Left renal cortex interstitium (tissue), 4 donors: ENCODE measurements at places on chromosomes 12 and 14. TPM values are rescaled to one million over a fixed set of nuclear protein-coding genes. Genes with fewer than 3 reads are reported as not detected.

GRCh38 chr12:88242571-88242925, 100.4 kb downstream of the TMTC3 start:
- no peak for DNase-seq

DNA sequence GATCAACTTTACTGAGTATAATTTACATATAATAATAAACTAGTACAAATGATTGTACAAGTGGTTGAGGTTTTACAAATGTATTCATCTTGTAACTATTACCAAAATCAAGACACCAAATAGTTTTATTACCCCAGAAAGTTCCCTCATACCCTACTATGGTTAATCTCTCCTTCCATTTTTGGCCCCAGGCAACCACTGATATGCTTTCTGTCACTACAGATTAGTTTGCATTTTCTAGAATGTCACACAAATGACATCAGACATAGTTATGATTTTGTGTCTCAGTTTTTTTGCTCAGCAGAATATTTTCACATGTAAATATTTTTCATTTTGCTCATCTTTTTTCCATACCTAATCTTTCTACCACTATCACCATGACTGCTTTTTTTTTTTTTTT, 49.1 kb downstream of the TMX1 start:
- no peak for DNase-seq

The CBLN3 gene
- polyA plus RNA-seq = 3.5 TPM

GRCh38 chr14:33441633-33442032, 503.0 kb downstream of the NPAS3 start:
- no peak for DNase-seq

GRCh38 chr14:30608533-30609006, 13.5 kb upstream of the SCFD1 start:
- DNase-seq = no peak

The ARHGEF25 gene
- polyA plus RNA-seq = 30.9 TPM

The CLEC4E gene
- 2.0 TPM for polyA plus RNA-seq

The SMOC1 gene
- polyA plus RNA-seq = 1.7 TPM

The RPL10L gene
- polyA plus RNA-seq = 0.22 TPM

DNA sequence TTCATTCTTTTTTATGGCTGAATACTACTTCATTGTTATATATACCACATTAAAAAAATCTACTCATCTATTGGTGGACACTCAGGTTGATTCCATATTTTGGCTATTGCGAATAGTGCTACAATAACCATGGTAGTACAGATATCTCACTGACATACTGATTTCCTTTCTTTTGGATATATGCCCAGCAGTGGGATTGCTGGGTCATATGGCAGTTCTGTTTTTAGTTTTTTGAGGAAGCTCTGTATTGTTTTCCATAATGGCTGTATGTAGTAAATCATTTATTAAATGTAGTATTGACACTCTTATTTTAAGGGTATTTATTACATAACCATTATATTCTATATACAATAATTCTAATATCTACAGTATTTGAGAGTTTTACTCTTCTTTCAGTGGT, 43.7 kb downstream of the PTCSC3 start:
- DNase-seq = no peak

DNA sequence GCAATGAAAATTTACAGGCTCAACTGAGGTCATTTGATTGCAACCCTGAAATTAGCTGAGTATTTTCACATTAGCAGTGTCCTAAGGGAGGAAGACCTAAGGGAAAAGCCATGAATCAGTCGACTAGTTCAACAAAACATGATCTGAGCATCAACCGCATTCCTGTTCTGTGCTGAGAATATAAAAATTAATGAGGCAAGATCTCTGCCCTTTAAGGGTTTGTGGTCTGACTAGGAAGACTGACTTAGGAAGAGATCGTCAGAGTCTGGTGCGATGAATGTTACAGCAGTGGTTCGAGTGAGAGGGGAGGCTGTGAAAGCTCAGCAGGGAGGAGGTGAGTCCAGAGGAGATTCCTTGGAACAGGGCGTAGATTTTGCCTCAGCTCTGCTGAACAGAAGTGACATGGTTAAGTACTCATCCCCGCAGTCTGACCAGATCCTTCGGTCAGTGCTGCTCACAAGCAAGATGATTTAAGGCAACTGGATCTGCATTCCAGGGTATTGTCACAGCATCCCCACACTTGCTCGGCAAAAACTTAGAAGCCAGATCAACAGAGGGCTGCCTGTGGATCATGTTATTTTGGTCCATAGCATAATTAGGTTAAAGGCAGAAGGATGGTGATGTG, 49.6 kb downstream of the BMAL2 start:
- no peak for DNase-seq

- DNase-seq = no peak
Measured at GRCh38 chr14:36070031-36070719, 106.3 kb downstream of the PTCSC3 start.

The TC2N gene
- 8.1 TPM for polyA plus RNA-seq

The SINHCAF gene
- polyA plus RNA-seq = 258 TPM

DNA sequence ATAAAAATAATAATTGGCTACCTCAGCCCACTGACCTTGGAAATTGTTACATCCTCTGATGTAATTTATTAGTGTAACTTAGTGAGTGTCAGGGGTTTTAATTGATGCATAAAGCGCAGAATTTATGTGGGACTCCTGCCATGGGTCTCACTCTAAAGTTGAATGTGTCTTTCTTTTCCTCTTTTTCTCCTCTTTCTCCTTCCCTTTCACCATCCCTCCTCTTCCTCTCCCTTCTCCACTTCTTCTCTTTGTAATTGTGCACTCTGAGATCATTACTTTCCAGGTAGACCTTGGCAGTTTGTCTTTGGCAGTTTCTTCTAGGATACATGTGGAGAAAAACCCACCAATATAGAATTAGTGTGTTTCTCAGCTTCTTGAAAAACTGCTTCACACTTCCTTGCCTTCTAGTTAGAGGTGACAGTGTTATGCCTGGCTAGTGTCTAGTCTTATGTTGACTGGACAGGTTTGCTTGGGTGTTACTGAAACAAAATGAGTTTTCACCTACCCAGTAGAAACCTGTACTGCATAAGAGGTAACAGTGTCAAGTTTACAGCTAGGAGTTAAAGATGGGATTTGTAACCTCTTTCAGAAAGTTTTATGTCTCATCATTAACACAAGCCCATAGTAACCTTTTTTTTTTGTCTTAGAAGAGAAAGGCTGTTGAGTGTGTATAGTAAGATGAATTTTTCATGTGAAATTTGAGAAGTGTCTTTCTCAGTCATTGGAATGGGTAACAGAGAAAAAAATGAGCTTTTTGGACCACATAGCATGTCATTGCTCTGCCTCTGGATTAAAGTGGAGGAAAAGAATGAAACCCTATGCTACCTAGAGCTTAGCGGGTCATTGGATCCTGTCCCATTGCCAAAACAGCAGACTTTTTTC, 18.6 kb downstream of the PELI2 start:
- no peak for DNase-seq

The OVCH1 gene
- polyA plus RNA-seq = 0.84 TPM

The MYF6 gene
- 0.11 TPM for polyA plus RNA-seq

The CLEC6A gene
- 0.10 TPM for polyA plus RNA-seq

- no peak for DNase-seq
Measured at GRCh38 chr14:83863042-83863774, 1666.7 kb upstream of the FLRT2 start.

- DNase-seq = no peak
Measured at GRCh38 chr12:16352481-16352880, 5.0 kb downstream of the MGST1 start.

GRCh38 chr12:14588571-14588970, 20.9 kb upstream of the PLBD1 start:
- DNase-seq = no peak

The MYO1H gene
- 0.89 TPM for polyA plus RNA-seq

DNA sequence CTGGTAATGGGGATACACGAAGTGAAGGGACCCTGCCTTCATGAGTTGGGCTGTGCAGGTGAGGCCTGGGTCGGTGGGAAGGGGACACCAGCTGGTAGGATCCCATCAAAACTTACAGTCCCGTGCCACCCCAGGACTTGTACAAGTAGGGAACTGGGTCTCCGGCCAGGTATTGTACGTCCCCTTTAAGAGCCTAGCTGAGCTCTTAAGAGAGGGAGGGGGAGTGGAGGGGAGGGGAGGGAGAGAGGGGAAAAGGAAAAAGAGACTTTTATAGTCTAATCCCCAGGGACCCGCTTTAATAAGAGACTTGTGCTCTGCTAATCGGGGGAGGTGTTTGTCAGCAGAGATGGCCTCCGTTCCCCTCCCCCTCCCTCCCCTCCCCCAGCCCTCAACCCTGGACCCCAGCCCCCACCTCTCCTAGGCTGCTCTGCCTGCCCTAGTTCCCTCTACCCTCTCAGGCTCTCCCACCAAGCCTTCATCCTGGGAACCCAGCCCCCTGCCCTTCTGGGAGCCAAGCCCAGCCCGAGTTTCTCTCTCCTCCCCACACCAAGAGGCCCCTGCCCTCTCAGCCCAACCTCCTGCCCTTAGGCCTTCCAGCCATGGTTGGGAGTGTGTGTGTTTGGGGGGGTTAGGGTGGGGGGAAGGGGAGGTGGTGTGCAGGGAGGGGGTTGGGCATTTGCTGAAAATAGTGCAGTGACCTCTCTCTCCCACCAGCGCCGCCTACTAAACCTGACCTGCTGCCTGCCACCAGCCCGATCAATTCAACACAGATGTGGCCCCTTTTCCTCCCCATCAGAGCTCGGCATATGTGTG, 2.6 kb downstream of the GDF11 start:
- no peak for DNase-seq

DNA sequence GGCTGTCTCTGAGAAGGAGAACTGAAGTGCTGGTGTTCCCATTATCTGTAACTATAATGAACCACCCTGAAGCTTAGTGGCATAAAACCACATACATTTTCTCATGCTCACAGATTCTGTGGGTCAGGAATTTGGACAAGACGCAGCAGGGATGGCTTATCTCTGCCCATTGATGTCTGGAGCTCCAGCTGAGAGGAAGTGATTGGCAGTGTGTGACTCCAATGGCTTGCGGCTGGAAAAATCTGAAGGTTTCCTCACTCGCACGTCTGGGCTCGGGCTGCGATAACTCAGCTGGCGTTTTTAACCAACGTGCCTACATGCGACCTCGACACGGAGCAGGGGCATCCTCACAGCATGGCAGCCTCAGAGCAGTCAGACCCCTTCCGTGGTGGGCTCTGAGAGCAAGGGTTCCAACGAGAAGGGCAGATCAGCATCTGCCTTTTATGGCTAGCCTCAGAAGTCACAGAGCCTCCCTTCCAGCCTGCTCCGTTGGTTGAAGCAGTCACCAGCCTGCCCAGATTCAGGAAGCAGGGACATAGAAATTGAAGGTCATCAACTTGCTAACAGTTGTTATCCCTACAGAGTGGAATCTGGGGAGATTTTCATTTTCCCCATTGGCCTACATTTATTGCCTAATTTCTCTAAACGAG, 143.3 kb upstream of the BCL2L14 start:
- DNase-seq = no peak

- no peak for DNase-seq
Measured at GRCh38 chr12:107635139-107635538, 50.5 kb upstream of the PWP1 start.

DNA sequence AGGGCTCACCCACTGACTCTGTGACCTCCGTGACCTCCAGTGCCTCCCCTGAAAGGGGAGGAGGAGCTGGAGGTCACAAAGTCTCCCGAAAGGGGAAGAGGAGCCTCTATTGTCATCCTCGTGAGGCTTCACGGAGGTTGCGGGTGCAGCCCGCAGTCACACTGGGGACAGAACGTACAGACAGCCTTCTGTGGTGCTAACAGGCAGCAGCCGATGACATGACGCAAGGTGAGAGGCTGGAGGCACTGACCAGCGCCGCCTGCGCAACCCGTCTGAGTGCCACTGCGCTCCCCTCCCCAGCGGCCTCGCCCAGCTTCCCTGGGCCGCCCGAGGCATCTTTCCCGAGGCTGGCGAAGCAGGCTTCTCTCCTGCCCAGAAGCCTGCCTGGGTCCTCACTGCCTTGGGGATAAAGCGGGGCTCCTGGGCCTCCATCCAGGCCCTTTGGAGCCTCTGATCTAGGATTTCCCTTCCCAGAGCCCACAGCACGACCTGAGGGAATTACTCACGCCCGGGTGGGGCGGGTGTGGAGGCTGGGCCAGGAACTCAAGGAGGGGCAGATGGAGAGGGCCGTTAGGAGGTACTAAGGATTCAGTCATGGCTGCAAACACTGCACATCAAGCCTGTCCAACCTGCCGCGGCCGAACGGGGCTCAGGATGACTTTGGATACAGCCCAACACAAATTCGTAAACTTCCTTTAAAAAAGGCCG, 12.3 kb upstream of the LBHD2 start:
- DNase-seq = no peak

DNA sequence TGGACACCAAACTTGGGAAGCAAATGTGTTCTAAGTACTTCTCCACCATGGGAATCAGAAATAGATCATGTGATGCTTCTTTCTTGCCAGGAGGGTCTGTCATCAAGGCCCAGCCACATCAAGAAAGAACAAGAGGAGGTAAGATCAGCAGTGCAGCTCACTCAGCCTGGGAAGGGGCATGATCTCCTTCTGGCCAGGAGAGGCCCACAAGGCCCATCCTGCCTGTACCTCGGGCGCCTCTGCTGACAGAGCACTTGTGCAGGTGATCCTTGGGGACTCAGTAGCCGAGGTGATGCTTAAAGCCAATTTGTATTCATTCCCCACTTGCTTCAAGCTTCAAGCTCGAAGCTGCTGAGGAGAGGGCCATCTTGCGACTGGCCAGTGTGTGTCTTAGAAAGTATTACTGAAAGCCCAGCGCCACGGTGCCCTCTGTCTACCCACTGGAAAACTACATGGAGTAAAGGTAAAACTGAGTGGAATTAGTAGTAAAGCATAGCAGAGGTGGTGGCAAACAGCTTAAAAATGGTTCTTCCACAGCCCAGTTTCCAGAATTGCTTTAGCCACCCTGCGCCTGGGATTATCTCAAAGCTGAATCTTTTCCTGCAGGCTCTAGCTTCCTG, 26.2 kb downstream of the RTRAF start:
- no peak for DNase-seq

The CCDC59 gene
- polyA plus RNA-seq = 60.0 TPM

- no peak for DNase-seq
Measured at GRCh38 chr14:71314717-71315116, 407.5 kb downstream of the PCNX1 start.

DNA sequence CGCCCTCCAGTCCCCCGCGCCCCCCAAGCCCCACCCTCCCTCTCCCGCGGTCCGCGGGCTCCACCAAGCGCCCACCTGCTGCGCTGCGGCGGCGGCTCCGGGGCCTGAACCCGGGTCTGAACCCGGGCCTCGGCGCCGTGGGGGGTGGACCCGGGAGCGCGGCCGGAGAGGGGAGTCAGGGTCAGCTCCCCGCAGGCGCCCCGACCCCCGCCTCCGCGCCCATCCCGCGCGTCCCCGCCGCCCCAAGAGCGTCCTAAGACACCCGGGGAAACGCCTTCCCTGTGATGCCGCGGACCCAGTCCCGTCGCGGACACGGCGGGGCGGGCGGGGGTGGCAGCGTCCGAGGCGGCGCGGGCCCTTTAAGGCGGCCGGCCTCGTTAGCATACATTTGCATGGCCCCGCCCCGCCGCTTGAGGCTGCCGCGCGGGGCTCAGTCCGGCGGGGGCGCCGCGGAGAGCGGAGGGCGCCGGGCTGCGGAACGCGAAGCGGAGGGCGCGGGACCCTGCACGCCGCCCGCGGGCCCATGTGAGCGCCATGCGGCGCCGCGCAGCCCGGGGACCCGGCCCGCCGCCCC, at the start of gene MMP17:
TSS of gene MMP17 (plus strand) at position 433 of the 574 bp plus-strand sequence. CDS start at position 535, 102 bp downstream.
- DNase-seq = no peak
